Endothelial cell of coronary artery (primary cell): ENCODE measurements at places on chromosomes 6 and 20. TPM values are rescaled to one million over a fixed set of nuclear protein-coding genes. Genes with fewer than 3 reads are reported as not detected.

PEDS1 gene
- 16.9 and 18.7 TPM in 2 replicates for total RNA-seq

KDM1B gene
- total RNA-seq, result 7.4 and 9.2 TPM in 2 replicates

C20orf96 gene
- total RNA-seq, result 3.4 and 3.5 TPM in 2 replicates

BPIFB1 gene
- not detected in 2 replicates for total RNA-seq

TMEM170B gene
- 1.1 and 1.2 TPM in 2 replicates for total RNA-seq

TSBP1 gene
- total RNA-seq, result under 0.01 TPM in 1 of 2 replicates, not detected in the other

TBCC gene
- total RNA-seq, result 28.8 and 29.6 TPM in 2 replicates

HEY2 gene
- 1.1 and 4.1 TPM in 2 replicates for total RNA-seq

SLC17A4 gene
- total RNA-seq, result not detected in 2 replicates

RBPJL gene
- total RNA-seq, result not detected in 2 replicates

WFDC5 gene
- not detected in 2 replicates for total RNA-seq

TSPO2 gene
- not detected in 2 replicates for total RNA-seq

PDE7B gene
- 15.5 and 32.7 TPM in 2 replicates for total RNA-seq

MANEA gene
- total RNA-seq, result 8.1 and 10.3 TPM in 2 replicates

SYNCRIP gene
- 68.6 and 72.8 TPM in 2 replicates for total RNA-seq
